Karpas-422 (cell line): ENCODE measurements at places on chromosomes 7 and 10.

- no peak for DNase-seq
Measured at GRCh38 chr10:12177642-12178041, 18.0 kb downstream of the NUDT5 start.

DNA sequence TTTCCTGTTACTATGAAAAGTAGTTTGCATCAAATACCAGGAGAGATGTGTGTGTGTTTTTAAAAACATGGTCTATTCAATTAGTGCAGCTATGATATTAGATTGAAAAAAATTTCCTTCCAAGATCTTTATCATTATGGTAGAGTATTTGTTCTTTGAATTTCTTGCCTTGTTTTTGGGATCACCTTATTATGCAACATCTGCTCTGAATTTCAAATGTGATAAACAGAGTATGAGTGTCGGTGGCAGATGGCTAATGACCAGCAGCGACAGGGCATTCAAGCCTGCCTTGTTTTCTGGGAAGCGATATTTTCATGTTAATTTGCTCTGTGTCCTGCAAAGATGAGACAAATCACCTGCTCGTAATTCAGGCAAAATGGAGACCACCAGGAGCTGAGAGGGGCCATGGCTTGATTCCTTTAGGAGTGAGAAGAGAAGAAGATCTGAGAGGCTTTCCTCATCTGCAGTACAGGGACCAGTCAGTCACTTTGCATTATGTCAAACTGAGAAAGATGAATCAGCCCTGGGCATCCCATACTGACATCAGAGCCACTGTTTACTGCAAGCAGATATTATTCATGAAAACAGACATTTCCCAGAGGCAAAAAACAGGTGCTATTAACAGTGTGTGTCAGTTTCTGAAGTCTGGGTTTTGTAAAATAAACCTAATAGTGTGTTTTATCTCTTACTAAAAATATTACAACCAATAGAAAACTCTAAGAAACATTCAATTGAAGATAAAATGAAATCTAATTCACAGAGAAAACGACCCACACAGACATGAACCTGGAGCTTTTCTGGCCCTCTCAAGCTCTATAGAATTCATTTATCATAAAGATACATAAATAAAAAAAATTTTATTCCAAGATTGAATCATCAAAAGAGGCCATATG lies 67.6 kb downstream of the CDK6 start:
- no peak for DNase-seq

GRCh38 chr10:80580638-80581468 lies 43.2 kb downstream of the SH2D4B start:
- no peak for DNase-seq

GRCh38 chr7:137001041-137001440 lies 132.6 kb downstream of the CHRM2 start:
- DNase-seq = no peak

DNA sequence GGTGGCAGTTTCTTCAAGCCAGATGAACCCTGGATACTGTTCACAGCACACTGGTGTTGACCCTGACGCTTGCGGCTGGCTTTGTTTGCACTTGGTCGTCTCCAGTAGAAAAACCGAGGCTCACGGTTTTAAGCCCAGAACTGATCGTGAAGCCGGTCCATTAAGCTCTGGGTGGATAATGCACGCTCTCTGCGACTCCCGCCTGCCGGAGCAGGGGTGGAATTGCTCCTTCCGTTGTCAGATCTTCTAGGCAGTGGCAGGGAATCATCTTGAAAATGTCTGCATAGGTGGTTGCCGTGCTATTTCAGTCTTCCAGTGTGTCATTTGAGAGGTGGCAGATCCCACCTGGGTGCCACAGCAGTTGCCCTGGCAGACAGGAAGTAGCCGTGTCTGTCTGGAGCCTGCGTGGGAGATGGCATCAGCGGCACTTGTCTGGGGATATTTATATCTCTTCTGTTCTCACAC lies 35.9 kb upstream of the AP5Z1 start:
- no peak for DNase-seq

GRCh38 chr10:70478191-70479164 lies at the start of gene PALD1:
PALD1 (plus strand) TSS chr10:70478767; CDS start chr10:70525952, 47,185 bp downstream.
- DNase-seq = peak; percentile 92

DNA sequence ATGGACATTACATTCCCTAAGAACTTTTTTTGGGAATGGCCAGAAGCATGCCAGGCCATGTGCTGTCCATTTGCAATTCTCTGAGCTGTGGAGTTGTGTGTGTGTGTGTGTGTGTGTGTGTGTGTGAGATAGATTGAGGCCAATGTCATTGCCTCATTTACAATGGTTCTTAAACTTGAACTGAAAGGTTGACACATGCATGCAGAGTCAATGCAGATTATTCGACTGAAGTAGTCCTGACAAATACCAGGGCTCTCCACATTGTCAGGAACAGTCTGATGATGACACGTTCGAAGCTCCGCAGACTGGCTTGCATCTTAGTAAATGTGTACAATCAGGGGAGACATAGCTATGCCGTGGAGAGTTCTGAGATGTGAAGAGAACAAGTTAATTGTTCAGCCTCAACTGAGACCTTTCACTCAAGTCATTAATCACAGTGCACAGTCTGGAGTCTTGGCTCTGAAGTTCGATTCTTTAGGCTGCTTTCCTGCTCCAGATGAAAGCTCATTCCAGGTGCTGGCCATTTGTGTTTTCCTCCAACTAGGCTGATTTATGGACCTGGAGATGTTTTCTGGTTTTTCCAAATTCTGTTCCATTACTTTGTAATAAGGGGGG lies 921.9 kb downstream of the LRMDA start:
- DNase-seq = no peak

- DNase-seq = no peak
Measured at GRCh38 chr7:37424995-37425394, 23.7 kb downstream of the ELMO1 start.

- no peak for DNase-seq
Measured at GRCh38 chr10:31953080-31953479, 24.4 kb upstream of the ARHGAP12 start.

- DNase-seq = no peak
Measured at GRCh38 chr7:93566876-93567275, 7.6 kb downstream of the CALCR start.

GRCh38 chr7:44767134-44767911 lies 18.7 kb downstream of the ZMIZ2 start:
- no peak for DNase-seq

GRCh38 chr7:26115650-26116049 lies 36.3 kb upstream of the NFE2L3 start:
- no peak for DNase-seq

- DNase-seq = no peak
Measured at GRCh38 chr7:2151237-2151636, 81.5 kb downstream of the MAD1L1 start.

GRCh38 chr7:107167483-107168232 lies 1.1 kb upstream of the HBP1 start:
- peak; percentile 81 for DNase-seq

DNA sequence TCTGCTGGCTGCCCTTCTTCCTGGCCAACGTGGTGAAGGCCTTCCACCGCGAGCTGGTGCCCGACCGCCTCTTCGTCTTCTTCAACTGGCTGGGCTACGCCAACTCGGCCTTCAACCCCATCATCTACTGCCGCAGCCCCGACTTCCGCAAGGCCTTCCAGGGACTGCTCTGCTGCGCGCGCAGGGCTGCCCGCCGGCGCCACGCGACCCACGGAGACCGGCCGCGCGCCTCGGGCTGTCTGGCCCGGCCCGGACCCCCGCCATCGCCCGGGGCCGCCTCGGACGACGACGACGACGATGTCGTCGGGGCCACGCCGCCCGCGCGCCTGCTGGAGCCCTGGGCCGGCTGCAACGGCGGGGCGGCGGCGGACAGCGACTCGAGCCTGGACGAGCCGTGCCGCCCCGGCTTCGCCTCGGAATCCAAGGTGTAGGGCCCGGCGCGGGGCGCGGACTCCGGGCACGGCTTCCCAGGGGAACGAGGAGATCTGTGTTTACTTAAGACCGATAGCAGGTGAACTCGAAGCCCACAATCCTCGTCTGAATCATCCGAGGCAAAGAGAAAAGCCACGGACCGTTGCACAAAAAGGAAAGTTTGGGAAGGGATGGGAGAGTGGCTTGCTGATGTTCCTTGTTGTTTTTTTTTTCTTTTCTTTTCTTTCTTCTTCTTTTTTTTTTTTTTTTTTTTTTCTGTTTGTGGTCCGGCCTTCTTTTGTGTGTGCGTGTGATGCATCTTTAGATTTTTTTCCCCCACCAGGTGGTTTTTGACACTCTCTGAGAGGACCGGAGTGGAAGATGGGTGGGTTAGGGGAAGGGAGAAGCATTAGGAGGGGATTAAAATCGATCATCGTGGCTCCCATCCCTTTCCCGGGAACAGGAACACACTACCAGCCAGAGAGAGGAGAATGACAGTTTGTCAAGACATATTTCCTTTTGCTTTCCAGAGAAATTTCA lies 1.7 kb downstream of the ADRB1 start:
- no peak for DNase-seq

DNA sequence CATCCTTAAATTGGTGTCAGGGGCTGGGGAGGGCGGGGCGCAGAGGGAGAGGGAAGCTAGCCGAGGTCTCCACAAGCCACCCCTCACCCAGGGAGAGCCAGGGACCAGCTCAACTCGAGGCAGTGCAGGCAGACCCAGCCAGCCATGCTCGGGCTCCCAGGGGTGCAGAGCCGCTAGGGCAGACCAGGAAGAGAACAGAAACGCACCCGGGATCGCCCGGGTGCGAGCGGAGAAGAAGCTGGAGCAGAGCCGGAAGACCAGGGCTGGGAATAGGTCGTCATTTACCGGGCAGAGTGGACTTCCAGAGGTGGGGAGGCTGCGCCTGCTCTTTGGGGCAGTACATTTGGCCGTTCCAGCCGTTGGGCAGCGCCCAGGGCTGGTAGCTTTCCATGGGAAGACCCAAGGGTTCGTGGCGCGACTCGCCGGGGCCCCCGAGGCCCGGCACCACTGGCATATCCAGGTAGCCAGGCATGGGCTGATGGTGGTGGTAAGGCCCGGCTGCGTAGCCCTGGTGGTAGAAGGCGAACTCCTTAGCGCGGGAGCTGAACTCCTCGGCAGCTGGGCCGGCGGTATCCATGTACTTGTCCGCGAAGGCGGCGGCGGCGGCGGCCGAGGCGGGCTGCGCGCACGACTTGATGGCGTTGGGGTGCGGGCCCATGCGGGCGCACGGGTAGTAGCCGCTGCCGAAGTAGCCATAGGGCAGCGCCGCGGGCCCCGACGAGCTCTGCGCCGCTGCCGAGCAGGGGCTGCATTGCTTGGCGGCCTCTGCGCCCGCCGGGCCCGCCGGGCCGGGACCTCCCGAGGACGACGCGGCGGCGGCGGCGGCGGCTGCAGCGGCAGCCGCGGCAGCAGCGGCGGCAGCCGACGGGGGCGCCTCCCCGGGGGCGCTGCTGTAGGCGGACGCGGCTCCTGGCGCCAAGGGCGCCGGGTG lies 755 bp downstream of the HOXA13 start:
- no peak for DNase-seq

DNA sequence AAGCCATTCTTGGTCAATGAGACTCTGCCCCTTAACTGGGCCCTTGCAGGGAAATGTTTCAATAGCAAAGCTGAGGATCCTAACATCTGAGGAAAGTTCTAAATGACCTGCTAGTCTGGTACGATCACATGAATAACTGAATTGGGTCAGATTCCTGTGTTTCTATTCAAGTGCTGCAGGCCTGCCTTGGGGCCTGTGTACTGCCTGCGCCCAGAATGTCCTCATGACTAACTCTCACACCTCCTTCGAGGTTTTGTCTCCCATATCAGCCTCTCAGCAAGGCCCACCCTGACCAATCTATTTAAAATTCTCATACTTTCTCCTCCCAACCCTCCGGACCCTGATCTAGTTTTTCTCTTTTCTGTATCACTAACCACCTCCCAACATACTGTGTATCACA lies 4.4 kb downstream of the JAZF1 start:
- DNase-seq = no peak

- no peak for DNase-seq
Measured at GRCh38 chr7:10038351-10038750, 935.3 kb upstream of the PHF14 start.

- no peak for DNase-seq
Measured at GRCh38 chr10:110353244-110354119, 48.8 kb upstream of the SMNDC1 start.

GRCh38 chr7:20240080-20240926 lies 23.1 kb upstream of the MACC1 start:
- no peak for DNase-seq

DNA sequence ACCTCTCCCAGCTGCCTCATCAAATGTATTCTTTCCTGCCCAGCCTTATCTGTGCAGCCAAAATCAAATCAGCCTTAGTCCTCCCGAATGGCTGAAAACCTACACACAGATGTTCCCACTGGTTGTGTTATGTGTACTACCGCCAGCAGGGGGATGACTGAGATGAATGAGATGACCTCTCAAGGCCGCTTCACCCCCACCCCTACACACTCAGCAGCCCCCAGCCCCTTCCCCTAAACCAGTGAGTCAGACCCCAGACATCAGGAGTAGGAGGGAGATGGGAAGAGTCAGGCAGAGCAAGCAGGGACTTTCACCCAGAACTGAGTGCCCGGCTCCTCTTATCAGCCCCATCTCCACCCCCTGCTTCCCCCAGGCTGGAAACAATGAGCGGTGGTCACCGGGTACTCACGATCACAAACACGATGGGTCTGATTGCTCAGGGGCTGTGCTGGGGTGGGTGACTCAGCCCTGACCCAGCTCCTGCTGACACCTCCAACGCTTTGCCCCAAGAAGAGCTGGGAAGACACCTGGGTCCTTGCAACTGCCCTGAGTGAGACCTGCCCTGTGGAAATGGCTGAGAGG lies 6.5 kb upstream of the C10orf105 start:
- peak; percentile 83 for DNase-seq

DNA sequence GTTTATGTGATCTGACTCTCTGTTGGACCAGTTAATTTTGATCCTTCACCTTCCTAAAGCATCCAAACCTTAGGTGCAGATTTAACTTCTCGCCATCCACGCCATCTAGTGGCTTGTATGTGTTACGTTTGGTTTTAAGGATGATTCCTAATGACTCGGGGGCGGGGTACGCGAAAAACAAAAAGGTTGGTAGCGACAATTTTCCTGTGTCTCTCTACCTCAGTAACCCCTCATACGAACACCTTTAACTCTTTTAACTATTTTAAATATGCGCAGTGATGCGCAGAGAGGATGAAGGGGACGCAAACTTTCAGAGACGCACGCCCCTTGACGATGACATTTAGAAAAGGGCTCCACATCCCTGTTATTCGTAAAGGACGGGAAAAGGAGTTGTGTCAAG lies 714 bp upstream of the KCND2 start:
- DNase-seq = peak; percentile 41

- peak; percentile 62 for DNase-seq
Measured at GRCh38 chr10:65550761-65551160, 1375.1 kb upstream of the LRRTM3 start.

GRCh38 chr7:77520261-77520660 lies 16.8 kb upstream of the PTPN12 start:
- no peak for DNase-seq
